ENCODE measurements at places on chromosomes 5 and 9.

DNA sequence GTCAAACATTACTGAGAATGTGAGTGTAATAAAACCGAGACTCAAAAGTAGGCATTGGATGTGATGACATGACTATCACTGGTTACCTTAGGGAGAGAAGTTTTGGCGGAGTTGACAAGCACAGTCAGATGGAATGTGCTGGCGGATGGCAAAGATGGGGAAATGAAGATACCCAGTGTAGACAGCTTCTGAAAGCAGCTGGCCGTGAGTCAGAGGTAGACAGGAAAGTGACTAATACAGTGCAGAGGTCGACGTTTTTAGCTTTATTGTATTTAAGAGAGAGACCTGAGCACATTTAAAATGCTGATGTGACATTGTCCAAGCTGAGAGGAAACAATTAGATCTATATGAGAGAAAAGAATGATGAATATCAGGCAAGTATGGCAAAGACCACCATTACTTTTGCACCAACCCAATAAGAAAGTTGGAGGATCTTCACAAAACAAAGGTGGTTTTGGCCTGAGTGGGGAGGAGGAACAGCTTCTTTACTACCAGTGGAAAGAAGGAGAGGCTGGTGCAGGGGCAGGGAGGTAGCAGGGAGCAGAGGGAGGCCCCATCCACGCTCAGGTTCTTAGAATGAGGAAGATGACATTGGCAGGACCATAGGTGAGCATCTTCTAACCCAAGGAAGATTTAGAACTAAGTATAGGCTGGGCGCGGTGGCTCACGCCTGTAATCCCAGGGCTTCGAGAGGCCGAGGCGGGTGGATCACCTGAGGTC is 36.7 kb upstream of the KCNIP1 start:
- no peak for DNase-seq

DNA sequence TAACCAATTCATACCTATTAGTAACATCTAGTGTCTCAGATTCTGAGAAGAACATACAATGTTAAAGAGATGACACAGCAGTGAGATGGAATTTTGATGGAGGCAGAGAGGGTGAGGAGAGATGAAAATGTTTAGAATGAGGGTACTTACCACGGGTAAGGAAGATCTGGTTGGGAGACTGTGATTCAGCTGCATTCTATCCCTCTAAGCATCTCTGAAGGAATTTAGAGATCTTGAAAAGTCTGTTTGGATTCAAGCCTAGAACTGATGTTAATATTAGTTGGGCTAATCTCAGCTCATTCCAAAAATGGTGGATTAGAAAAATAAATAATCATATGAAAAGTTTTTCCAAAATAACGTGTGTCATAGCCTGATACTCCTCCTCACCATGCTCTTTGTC is 191.5 kb upstream of the CLINT1 start:
- no peak for DNase-seq

DNA sequence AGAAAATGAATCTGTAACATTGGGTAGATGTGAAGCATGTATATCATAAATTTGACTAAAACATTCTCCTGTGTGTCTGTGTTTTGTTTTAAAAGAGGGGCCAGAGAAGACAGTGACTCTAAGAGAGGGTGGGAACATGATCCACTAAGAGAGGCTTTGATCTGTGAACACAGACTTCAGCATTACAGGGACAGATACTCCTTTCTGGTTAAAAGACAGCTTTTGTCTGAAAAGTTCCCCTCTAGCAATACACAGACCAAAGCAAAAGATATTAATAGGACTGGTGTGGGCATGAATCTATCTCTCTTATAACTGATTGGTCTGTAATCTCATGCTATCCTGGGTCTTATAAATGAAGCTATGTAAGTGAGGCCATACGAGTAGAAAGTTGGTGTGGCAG is 150.9 kb downstream of the NUDT12 start:
- DNase-seq = no peak

- DNase-seq = no peak
These were observed 196.9 kb upstream of the PUM3 start for GRCh38 chr9:3040761-3041160.

DNA sequence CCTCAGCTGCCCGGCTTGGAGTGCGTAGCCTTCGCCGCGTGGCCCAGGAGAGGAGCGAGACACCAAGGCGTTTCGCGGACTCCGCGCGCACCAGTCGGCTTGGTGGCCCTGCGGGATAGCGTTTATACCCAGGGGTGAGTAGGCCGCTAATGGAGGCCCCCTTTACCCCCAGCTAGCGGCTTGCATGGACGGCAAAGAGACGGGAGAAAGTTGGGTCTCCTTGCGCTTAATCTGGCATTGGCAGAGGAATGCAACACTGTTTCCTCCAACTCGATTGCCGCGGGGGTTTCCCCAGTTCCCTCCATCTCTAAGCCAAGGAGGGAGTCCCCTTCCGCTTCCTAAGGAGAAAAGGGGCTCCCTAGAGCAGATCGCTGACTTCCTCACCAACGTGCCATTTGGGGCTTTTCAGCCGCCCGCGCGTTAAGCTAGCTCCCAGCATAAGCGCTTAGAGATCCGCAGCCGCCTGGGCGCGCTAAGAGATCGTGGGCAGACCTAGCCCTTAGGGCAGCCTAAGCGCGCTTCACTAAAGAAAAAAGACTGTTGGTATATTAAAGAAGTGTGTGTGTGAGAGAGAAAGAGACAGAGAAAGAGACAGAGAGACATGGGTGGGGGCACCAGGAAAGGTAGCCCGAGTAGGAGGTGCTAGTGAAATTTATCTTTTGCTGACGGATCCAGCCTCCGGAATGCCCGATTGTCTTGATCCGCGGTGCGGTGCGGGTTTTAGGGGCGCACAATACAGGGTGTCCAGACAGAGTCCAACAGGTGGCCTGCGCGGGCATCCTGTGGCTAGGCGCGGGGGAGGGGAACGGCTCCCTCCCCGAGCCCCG is 597.9 kb upstream of the SGCD start:
- DNase-seq = no peak

- no peak for DNase-seq
These were observed 34.1 kb downstream of the ZNF622 start for GRCh38 chr5:16431490-16431889.

- DNase-seq = no peak
These were observed 169.4 kb upstream of the ZNF462 start for GRCh38 chr9:106693558-106693957.

- DNase-seq = no peak
These were observed 175.0 kb downstream of the MEF2C start for GRCh38 chr5:88708021-88708420.

DNA sequence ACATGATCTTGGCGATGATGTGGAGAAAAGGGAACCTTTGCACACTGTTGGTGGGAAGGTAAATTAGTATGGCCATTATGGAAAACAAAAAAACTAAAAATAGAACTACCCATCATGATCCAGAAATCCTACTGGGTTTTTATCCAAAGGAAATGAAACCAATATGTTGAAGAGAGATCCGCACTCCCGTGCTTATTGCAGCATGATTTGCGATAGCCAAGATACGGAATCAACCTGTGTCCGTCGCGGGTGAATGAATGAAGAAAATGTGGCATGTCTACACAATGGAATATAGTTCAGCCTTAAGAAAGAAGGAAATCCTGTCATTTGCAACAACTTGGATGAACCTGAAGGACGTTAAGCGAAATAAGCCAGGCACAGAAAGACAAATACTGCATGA is 84.5 kb downstream of the TTLL11 start:
- DNase-seq = peak; percentile 58

DNA sequence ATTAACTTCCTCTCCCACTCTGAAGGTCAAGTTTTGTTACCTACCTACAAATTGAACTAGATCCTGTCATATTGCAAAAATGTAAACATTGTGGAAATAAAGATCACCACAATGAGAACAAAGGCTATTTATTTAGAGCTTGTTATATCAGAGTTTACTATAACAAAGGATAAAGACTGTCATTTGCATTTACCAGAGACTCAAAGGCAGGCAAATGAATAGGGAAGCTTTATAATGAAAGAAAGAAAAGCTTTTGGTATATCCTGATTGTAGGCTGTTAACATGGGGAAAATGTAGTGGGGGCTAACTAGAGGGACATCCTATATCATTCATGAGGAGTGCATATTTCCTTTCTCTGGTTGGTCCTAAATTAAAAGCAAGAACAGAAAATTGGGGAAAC is 403.5 kb upstream of the TYRP1 start:
- DNase-seq = no peak

- DNase-seq = no peak
These were observed 56.4 kb downstream of the KIF4B start for GRCh38 chr5:155069961-155070360.

- DNase-seq = no peak
These were observed 155.4 kb upstream of the ITGA1 start for GRCh38 chr5:52632281-52632680.

GRCh38 chr5:145056800-145057199 is 778.3 kb downstream of the PRELID2 start:
- DNase-seq = no peak

DNA sequence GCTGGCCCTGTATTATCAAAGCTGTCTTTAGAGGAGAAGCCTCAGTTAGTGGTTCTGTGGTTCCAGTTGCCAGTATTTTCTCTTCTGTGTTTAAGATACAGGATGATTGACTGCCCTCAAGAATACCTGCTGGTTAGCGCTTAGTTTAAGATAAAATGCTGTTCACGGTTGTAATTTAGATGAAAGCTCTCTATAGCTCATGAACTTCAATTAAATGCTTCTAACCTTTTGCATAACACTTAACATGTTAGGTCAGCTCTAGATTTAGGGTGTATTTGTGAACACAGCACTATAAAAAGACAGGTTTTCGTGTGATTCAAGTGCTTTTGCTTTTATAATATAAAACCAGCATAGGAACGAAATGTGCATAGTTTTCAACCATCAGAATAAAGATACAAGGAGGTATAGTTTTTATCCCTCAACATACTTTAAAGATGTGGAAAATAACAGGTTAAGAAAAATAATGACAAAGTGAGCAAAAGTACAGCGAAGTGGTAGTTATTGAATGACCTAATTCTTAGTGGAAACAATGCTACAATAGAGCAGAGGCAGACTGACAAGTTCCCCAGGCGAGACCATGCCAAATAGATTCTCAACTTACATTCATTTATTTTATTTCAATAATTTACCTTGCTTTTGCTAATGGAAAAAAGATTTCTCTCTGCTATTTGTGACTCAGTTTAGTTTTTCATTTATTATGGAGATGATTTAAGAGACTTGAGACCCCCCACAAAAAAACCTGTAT is 602.6 kb upstream of the DMAC1 start:
- no peak for DNase-seq

- DNase-seq = no peak
These were observed 10.4 kb downstream of the BICD2 start for GRCh38 chr9:92754091-92754745.

GRCh38 chr9:83959061-83959460 is 21.0 kb downstream of the HNRNPK start:
- DNase-seq = no peak

DNA sequence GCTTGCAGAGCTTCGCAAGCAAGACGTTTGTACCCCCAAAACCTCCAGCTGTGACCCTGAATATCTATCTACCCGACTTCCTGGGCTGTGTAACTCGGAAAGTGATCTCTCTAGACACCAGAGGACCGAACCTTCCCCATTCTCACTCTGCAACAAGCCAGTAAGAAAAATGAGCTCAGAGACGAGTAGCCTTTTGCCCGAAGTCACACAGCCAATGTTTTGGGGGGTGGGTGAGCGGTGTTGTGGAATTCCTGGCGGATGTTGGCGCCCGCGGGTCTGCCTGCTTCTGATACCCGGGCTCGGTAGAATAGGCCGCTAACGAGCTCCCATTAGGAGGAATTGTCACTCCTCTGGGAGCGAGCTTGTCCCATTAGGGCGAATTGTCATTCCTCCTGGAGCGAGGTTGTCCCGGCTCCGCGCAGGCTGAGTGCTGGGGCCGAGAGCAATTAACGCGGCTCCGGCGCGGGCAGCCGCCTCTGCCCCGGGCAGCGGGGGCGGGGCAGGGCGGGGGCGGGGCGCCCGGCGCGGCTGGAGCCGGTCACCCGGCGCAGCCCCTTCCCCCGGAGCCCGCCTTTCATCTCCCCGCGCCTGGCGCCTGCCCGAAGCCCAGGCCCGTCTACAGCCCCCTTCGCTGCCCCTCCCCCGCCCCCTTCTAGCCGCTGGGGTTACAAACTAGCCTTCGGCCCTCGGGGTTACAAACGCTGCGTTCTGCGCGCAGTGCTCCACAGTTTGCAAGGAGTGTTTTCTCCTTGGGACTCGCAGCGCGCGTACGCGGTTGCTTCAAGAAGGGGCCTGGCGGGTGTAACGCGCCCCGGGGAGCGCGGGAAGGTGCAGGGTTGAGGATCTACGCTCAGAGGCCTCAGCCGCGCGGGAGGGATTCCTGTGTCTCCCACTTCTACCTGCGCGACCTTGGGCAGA is 3.5 kb upstream of the MSX2 start:
- DNase-seq = peak; percentile 36

DNA sequence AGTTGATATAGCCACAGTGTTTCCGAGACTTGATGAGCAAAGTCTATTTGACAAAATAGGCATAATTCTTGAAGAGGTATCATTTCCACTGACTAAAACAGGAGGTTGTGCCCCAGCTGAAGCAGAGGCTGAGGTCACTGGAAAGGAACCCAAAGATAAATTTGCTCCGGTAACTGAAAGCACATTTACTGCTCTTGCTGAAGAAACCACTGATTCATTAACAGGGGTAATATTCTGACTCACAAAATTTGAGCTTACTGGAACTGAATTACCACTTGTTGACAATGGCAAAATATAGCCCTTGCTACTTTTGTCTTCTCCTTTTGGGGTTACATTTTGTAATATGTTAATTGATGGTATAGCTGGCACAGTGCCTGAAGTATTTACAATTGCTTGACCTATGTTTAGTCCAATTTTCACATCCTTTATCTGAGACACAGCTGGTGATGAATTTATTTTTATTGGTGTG is 30.2 kb downstream of the MLANA start:
- no peak for DNase-seq

- DNase-seq = no peak
These were observed 136.8 kb upstream of the LPCAT1 start for GRCh38 chr5:1660511-1660910.

DNA sequence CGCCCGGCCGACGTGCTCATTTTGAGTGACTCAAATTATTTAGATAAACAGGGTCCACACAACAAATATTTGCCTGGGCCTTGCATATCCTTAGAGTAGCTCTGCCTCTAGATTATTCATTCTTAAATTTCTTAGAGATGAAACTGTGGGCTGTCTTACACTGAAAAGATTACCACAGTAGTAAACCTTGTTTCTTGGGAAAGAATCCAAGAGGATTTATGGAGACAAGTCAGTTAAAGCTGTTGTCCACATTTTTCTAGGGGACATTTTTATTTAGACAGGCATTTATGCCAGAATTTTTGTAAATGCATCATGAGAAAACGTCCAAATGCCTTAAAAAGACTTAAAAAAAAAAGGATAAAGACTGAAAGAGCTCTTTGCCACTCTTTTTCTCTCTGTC is 32.6 kb upstream of the RANBP3L start:
- no peak for DNase-seq

GRCh38 chr9:4922101-4922500 is 63.0 kb upstream of the JAK2 start:
- DNase-seq = no peak
